ENCODE measurements at places on chromosomes 6 and 20.

DNA sequence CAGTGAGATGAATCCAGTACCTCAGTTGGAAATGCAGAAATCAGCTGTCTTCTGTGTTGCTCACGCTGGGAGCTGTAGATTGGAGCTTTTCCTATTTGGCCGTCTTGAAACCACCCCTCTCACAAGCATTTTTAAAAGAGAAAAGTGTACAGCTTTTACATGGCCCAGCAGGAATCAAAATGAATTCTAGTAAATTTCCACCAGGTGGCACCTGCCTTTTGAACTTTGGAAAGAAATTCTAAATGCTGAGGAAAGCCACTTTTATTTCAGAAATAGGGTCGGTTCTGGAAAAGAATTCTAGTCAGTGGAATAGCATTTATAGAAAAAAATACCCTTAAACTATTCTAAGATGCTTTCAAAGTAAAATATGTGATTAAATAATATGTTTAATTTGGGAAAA is 647.8 kb downstream of the CD109 start:
- no peak for DNase-seq

GRCh38 chr20:46814366-46815232 is 80.0 kb upstream of the EYA2 start:
- DNase-seq: no peak

- DNase-seq: no peak
Observed at GRCh38 chr6:150336299-150336698, 32.5 kb upstream of the IYD start.

- DNase-seq: no peak
Observed at GRCh38 chr6:3480009-3480408, 23.2 kb upstream of the SLC22A23 start.

- no peak for DNase-seq
Observed at GRCh38 chr6:157653521-157653920, 169.5 kb upstream of the SNX9 start.

DNA sequence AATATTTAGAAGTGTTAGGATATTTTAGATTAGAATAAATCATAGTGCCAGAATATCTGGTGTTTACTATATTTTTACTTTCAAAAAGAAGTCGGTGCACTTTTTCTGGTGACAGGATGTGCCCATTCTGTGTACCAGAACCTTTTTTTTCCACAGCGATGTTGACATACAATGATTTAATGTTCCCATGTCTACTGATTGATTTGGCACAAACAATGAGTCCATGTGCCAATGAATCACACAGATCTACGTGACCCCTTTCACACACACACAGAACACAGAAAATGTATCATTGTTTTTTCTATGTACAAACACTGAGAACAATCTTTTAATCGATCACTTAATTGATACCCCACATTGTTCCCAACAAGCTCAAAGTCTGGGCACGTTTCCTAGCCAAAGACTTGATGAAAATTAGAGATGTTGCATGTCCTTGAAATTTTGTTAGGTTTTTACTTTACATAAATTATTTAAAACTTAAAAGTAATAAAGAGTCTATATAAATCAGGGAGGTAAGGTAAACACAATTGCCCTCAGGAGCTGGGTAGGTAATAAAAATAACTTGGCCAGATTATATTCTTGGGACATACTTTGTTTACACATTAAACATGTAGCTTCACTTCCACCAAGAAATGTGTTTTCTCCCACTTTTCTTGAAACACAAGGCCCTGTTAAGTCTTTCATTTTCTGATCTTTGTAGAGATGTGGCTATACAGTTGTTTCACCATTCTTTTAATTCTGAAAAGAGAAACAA is 36.4 kb upstream of the SOX4 start:
- DNase-seq: no peak

DNA sequence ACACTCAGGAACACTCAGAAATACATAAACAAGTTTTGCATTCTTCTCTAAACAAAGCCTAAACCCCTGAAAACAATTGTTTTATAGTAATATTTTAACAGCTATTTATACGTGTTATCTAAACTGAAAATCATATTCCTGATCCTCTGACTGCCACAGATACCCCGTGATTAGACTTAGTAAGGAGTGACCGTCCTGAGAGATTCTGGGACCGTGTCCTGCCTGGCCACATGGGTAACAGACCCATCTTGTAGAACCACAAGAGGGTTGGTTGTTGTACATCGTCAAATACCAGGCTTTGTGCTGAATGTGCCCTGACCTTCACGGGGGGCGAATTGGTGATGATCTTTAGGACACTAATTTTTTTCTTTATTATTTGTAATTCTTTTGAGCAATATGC is 214.4 kb downstream of the TMEM242 start:
- no peak for DNase-seq

DNA sequence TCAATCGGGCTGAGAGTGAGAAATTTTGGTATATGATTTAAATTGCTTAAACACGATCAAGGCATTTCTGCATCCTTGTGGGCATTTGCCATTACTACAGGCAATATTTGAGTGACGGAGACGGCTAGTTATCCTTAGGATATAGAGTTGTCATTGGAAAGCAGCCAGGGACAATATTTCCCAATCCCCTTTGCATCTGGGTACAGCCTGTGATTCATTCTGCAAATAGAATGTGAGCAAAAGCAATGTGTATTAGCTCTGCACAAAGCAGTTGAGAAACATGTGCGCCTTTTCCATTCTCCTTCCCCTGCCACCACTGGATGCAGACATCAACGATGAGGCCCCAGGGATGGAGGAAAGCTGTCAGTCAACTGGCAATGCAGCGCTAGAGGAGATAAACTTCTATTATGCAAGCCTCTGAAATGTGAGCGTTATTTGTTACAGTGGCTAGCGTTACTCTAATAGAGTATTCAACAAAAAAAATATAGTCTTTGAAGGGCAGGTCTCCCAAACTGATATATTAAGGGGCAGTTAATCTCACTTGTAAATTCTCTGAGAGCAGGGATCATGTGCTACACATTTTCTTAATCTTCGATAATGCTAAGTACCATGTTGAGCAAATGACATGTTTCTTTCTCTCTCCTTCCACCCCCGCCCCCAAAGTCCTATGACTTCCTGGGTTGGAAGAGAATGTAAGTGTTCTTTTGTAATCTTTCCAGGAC is 37.1 kb upstream of the NCOA3 start:
- no peak for DNase-seq

DNA sequence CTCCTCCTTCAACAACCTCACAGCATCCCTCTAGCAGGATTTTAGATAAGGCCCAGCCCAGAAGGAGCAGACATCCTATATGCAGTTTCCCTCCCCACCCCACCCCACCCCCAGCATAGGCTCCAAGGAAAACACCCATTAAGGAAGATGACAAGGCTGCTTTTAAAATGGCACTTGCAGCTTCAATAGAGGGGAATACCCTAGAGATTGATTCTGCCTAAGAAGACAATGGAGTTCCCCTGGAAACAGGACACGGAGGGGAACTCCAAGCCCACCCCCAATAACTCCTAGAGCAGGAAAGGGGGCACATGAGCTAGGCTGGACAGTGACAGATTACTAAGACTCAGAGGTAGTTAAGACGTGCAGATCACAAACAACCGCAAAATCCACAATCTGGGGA is 34.7 kb downstream of the CPNE5 start:
- no peak for DNase-seq

GRCh38 chr6:100612094-100612493 is 147.4 kb upstream of the SIM1 start:
- DNase-seq: no peak

- peak; percentile 1 for DNase-seq
Observed at GRCh38 chr6:87393026-87393622, 14.6 kb upstream of the CFAP206 start.

GRCh38 chr20:56788671-56789610 is 159.8 kb downstream of the TFAP2C start:
- no peak for DNase-seq

GRCh38 chr6:112936079-112936472 is 588.9 kb downstream of the RFPL4B start:
- DNase-seq: no peak

Measured in occipital lobe (tissue), 3 donors.